ENCODE measurements at places on chromosomes 5 and 9.
A peak's percentile ranks its signal among the peaks of the same experiment; 100 is the strongest.

DNA sequence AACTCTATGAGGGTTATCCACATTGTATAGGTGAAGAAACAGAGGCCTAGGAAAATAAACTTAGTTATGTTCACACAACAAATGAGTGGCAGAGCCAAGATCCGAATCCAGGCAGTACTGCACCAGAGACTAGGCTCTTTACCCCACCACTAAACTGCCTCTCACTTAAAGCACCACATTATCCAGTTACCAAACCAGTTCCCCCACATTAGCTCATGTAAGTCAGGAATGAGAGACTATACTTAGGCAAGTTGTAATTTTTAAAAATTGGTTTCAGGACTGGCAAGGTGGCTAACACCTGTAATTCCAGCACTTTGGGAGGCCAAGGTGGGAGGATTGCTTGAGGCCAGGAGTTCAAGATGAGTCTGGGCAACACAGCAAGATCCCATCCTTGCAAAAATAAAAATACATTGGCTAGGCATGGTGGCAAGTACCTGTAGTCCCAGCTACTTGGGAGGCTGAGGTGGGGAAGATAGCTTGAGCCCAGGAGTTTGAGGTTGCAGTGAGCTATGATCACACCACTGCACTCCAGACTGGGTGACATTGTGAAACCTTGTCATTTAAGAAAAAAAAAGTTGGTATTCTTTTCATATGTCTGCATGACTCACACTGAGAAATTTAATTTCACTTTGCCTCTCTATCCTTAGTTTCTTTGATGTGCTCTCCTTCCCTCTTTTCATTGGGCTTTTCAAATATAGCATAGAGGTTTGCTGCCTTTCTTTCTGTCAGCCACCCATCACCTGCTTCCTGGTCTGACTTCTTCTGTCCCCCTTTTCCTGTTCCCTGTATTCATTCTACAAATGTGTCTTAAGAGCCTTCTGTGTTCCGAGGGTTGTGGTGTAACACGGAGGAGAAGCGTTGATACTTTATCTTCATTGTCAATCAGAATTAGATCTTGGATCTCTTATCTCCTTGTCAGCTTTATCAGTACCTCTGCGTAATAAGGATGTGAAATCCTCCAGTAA, 64.7 kb downstream of the ERMP1 start:
- no peak for DNase-seq

- DNase-seq, result no peak
Measured at GRCh38 chr9:34592895-34593601, 3.5 kb upstream of the CNTFR start.

GRCh38 chr5:141495453-141495811, 6.6 kb downstream of the PCDHGC5 start:
- DNase-seq, result no peak

DNA sequence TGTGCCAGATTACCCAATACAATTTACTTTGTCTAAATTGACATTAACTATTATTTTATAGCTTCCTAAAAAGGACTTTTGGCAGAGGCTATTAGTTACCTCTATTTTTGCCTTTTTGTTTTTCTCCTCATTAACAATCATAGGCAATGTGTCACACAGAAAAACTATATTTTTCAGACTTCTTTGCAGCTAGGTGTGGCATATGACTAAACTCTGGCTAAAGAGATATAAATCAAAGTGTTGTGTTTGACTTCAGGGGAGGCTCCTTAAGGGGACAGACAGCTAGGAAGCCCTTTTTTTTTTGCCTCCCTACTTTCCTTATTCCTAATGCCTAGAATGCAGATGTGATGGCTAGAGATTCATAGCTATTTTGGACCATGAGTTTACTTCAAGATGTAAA, 19.7 kb upstream of the GCNT4 start:
- DNase-seq, result no peak

- DNase-seq, result peak; percentile 71
Measured at GRCh38 chr5:139392678-139393496, 2.0 kb downstream of the PROB1 start.

GRCh38 chr9:131169563-131170240, 44.3 kb downstream of the NUP214 start:
- DNase-seq, result no peak

DNA sequence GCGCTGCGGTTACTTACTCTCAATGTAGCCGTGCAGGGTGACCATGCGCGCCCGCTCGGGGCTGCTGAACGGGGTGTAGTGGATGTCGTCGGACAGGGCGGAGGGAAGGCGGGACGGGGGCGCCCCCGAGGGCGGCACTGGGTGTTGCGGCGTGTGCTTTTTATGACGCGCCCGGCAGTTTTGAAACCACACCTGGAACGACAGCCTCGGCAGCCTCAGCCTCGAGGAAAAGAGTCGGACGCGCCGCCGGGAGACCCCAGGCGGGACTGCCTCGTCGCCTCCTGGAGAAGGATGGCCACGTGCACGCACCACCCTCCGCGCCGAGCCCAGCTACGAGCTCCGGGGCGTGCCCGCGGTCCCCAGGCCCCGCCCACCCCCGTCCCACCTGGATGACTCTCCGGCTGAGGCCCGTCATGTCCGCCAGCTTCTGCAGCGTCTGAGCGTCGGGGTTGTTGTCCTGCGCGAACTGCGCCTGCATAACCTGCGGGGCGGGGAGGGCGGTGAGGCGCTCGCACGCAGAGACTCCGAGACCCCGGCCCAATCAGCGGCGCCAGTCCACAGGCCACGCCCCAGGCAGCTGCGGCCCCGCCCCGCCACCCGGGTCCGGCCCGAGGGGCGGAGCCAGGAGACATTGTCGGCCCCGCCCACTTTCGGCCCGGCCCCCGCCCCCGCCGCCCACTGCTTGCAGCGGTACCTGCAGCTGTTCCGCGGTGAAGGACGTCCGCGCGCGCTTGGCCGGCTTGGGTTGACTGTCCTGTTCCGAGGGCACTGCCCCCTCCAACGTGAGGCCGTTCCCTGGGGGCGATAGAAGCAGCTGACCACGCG, 15.0 kb downstream of the LHX6 start:
- DNase-seq, result peak; percentile 14

DNA sequence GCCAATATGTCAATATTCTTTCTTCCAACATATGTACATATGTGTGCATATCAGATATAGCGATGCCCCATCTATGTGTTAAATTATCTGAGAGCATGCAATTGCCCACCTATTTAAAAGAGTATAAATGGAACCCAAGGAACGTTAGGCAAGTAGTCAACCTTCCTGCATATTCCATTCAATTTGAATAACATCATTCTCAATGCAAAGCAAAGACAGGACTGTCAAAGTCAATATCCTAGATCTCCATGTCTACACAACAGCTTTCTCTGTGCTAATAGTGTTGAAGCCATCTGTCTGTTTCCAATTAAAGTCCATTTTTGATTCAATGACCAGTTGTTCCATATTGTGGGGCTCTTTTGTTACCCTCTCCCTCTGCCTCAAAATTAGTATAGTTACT, 85.3 kb upstream of the COX7C start:
- no peak for DNase-seq

DNA sequence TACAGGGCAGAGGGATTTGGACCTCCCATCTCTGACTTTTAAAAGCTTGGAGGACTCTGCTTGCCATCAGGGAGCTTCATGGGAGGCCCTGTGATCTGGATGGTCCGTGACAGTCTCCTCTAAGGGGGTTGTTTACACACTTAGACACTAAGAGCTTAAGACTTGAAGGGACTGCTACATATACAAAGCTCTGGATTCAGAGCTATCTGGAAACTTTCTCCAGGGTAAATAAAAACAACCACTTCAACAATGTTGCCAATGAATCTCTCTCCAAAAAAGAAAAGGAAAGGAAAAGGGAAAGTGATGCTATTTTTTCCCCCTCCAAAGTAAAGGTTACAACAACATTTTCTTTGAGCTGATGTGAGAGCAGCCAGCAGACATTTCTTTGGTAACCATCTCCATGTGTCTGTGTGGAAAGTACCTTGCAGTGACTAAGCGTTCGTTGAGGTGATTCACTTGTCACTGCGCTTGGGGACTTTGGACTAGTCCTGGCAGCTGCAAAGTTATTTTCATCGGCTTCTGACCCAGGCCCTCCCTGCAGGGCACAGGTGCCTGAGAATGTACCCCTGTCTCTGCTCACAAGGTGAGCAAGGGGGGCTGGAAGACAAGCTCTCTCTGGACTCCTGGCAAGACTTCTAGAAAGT, 262.1 kb upstream of the KLF4 start:
- no peak for DNase-seq

- no peak for DNase-seq
Measured at GRCh38 chr5:91937121-91937520, 554.0 kb upstream of the ARRDC3 start.

DNA sequence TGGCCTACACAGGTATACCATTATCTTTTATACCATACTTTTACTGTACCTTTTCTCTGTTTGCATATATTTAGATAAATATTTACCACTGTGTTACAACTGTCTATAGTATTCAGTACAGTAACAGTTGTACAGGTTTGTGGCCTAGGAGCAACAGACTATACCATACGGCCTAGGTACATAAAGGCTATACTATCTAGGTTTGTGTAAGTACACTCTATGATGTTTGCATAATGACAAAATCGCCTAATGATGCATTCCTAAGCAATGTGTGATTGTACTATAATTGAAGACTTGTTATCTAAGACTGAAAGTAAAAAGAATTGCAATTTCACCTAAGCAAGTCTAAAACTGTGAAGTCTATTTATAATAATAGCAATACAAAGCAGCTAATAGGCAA, 3.9 kb downstream of the C9orf72 start:
- DNase-seq, result no peak

GRCh38 chr9:81073821-81074220, 615.5 kb downstream of the TLE1 start:
- no peak for DNase-seq

DNA sequence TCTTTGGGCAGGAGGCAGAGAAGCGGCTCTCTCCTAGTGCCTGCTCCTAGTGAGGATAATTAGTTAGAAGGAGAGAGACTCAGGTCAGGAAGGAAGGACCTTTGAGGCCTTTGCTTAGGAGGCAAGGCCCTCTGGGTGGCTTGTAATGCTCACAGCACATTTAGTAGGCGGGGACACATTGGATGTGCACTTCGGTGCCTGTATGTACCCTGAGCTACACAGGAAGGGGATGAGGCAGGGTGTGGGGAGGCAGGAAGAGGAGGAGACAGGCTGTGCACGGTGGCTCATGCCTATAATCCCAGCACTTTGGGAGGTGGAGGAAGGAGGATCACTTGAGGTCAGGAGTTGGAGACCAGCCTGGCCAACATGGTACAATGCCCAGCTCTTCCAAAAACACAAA, 7.2 kb upstream of the LCN2 start:
- DNase-seq, result no peak

DNA sequence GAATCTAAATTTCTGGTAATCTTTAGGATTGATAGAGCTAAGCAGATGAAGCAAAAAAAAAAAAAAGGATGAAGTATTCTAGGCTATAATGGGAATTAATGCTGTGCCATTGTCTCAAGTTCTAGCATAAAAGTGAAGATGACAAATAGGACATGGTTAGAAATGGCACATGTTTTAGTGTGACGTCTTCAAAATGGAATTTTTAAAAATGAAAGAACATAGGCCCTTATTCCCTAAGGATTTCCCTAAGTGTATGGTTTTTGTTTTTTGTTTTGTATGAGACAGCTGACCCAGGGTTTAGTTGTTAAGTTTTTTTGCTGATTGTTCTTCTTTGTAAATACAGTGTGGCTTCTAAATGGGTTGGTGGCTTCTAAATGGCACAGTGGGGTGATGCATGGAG, 7.1 kb downstream of the TLE4 start:
- DNase-seq, result no peak

DNA sequence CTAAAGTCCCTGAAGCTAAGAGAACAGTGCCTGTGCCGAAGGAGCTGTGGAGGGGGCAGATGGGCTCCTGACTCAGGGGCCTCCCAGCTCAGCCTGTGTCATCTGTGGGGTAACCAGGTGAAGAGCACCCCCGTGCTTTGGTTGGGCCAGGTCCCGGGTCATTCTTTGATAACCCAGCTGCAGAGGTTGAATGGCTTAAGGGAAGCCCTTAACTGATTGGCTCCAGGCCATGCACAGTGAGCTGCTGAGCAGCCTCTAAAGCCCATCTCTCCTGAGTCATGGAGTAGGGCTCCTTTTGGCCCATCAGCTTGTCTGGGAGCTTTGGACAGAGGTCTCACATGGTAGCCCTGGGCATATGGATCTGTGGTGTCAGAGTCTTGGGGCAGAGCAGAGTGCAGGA, 28.7 kb downstream of the COL27A1 start:
- DNase-seq, result no peak

DNA sequence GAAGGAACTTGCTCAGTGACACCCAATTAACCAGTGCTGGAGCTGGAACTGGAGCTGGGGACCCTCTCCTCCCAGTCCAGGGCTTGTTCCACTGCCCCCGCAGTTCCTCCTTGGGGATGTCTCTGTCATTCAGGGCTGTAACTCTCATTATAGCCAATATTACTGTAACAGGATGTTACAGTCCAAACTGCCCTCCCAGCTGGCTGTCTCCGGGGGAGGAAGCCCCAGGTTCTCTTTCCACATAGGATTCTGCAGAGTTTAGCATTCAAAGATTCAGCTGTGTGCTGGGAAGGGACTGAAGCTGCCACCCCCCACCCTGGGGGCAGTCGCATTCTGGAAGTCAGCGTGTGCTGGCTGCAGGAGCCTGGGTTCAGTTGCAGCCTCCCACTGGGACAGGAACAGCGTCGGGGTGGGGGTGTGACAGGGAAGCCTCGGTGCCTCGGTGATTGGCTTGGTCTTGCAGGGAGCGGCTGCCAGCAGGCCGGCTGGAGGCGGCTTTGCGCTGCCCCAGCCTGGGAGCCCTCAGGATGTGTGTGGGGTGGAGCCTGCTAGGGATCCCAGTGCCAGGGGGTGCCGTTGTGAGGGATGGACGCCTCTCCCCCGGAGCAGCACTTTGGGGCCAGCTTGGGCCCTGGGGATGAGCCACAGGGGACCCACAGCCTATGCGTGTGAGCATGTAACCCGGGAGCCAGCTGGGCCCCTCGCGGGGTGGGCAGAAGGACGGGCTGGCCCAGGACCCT, 101.1 kb downstream of the RGS3 start:
- no peak for DNase-seq

GRCh38 chr9:129696944-129697655, 31.7 kb downstream of the PRRX2 start:
- DNase-seq, result no peak

- no peak for DNase-seq
Measured at GRCh38 chr9:14838701-14839100, 71.5 kb downstream of the FREM1 start.

DNA sequence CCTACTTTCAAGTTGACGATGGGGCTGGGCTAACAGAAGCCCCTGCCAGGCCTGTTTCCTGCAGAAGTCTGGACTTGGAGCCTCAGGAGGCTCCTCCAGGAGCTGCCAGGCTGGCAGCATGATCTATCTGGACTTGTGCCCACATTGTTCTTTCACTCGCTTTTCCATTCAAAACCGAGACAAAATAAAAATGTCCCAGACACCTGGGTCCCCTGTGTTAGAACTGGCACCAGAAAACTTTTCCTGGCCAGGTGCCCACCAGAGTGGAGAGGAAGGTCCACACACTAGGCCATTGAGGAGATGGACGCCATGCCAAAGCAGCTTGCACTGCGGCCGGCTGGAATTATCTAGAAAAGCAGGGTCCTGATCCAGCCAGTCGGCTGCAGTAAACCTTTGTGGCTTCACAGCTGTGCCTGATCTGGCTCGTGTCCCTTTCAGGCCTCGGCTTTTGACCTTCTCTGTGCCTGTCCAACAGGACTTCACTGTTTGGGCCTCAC, 78.2 kb downstream of the GCNT1 start:
- DNase-seq, result no peak

Data from activated T-helper 9 cell treated with anti-CD3 and anti-CD28 coated beads, Interleukin-2, amount 50 U/mL, for 16 hours (primary cell).